ENCODE measurements at places on chromosomes 5 and 9.

DNA sequence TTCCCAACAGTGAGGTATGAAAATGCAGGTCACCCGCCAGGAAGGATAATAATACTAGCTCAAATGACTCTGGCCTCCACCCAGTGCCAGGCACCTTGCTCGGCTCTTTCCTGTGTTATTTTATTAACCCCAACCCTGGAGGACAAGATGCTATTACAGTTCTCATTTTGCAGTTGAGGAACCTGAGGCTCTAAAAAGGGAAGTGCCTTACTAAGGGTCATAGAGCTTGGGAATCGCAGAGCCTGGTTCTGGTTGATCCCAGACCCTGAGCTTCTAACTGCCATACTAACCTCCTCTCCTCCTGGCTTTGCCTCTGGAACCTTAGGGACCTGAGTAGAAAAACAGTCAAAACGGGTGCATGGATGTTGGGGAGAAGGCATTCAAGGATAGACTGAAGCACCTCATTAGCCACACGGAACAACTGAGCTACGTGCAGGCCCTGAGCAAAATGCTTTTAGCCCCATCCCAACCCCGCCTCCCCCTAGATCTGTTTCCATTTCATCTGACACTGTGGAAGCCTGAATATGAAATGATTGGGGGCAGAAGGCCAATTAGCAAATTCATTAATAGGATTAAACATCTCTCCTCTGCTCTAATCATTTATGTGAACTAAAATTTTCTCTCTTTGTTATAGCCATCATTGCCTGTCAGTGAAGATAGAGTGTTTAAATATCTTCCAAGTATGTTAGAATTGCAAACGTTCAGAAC, 7.9 kb downstream of the KCNIP1 start:
- no peak for DNase-seq

DNA sequence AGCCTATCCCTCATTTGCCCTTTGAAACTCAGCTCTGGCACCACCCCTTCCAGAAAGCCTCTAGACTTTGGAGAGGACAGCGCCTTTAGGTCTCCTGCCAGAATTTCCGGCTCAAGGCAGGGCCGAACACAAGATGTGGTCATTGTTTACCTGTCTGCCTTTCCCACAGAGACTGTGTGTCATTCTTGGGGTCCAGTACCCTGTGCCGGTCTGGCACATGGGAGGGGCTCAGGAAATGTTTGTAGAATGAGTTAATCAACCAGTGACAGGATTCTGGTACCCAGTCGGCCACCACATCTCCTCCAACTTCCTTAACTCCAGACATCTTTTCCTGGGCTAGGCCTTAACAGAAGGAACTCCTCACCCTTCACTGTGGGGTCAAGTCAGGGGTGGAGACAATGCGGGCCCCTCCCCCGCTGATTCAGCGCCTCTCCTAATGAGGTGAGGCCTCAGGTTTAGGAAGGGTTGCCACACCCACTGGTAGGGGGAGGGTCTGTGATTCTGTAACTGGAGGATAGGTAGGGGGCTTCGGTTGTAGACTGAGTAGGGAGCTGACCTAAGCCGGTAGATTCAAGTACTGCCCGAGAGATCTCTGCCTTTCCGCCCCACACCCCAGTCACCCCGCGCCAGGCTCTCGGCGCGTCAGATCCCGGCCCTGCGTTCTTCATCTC, 29.3 kb downstream of the PCDH1 start:
- DNase-seq = no peak

DNA sequence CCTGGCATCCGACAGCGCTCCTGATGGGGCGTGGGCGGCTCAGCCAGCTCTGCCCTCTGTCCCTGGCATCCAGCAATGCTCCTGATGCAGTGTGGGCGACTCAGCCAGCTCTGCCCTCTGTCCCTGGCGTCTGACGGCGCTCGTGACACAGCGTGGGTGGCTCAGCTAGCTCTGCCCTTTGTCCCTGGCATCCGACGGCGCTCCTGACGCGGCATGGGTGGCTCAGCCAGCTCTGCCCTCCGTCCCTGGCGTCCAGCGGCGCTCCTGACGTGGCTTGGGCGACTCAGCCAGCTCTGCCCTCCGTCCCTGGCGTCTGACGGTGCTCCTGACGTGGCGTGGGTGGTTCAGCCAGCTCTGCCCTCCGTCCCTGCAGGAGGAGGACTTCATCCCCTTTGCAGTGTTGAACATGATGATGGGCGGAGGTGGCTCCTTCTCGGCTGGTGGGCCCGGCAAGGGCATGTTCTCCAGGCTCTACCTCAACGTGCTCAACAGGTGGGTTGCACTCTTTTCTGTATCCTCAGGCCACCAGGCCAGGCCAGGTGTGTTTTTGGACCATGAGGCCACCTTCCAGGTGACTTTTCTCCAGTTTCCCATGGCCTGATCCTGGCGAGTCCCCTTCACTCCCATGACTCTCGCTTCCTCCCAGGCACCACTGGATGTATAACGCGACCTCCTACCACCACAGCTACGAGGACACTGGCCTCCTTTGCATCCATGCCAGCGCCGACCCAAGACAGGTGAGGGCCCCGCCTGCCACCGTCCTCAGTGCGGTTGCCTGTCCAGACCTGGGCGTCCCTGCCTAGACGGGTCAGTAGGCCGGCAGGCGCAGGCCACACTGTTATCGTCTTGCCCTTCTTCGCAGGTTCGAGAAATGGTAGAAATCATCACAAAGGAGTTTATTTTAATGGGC, 8.0 kb downstream of the PMPCA start:
- DNase-seq = no peak

- no peak for DNase-seq
Measured at GRCh38 chr5:83517072-83517687, 45.6 kb downstream of the VCAN start.

GRCh38 chr9:29021632-29022031, 1448.4 kb upstream of the C9orf72 start:
- DNase-seq = no peak

DNA sequence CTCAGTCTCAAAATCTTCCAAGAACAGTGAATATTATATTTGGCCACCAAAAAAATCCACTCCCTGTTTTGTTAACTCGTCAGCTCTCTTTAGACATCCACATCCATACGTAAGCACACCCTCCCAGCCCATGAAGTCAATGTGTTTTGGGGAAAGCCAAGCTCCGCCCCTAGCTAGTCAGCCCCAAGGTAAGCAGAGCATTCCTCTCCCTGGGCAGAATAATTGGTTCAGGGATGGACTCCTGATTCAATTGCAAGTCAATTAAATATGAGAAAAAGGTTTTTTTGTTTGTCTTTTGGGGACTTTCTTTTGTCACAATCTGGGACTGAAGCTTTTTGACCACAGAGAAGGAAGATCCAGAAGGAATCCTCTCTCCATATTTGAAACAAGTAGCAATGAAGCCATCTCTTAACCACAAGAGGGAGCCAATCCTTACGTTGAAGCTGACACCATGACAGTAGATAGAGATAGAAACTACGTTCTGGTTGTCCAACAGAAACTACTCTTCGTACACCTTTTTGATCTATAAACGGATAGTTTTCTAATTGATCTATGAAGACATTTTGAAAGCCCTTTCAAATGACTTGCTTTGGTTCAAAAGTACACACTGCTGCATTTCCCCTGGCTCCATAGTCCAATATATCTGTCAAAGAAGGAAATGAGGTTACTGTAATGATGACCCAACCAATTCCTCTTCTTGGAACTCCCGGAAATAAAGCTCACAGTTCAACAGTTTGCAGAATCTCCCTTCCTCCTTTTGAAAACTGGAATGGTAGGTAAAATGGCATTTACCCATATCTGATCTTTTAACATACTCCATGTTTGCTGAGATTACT, 166.4 kb downstream of the TLE1 start:
- DNase-seq = no peak

DNA sequence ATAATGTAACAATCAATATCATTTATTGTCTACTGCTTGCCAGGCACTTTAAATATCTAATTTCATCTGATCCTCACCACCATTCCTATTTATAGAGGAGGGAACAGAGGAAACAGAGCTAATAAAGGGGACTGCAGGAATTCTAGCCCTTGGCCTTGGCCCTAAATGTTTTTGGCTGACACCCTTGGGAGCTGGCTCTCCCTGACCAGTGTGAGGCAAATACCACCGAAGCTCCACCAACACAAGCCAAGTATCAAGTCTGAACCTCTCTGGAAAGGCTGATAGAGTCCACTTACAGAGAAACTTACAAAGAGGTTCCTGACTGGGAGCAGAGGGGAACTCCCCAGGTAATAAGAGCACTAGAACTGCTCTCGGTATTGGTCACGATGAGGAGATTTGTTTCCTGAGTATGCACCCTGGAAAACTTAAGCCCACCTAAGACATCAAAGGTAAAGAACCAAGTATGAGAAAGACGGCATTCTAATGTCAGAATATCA, 243.1 kb upstream of the PANK3 start:
- no peak for DNase-seq

DNA sequence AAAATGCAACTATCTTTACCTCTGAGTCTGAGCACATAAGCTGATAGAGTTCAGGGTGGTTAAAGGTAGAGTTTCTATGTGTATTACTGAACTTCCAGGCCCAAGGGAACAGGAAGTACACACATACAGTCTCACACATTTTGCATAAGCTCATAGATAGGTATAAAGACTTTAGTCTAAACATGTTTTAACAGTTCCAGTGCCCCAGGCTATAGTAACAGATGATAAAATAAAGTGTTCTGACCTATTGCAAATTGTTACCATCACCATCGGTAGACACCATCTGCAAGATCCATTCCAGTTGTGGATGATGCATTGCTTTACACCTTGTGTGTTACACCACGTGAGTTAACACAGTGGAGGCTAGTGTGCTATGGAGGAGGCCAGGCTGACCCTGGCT, 95.8 kb downstream of the TMEM174 start:
- DNase-seq = no peak

DNA sequence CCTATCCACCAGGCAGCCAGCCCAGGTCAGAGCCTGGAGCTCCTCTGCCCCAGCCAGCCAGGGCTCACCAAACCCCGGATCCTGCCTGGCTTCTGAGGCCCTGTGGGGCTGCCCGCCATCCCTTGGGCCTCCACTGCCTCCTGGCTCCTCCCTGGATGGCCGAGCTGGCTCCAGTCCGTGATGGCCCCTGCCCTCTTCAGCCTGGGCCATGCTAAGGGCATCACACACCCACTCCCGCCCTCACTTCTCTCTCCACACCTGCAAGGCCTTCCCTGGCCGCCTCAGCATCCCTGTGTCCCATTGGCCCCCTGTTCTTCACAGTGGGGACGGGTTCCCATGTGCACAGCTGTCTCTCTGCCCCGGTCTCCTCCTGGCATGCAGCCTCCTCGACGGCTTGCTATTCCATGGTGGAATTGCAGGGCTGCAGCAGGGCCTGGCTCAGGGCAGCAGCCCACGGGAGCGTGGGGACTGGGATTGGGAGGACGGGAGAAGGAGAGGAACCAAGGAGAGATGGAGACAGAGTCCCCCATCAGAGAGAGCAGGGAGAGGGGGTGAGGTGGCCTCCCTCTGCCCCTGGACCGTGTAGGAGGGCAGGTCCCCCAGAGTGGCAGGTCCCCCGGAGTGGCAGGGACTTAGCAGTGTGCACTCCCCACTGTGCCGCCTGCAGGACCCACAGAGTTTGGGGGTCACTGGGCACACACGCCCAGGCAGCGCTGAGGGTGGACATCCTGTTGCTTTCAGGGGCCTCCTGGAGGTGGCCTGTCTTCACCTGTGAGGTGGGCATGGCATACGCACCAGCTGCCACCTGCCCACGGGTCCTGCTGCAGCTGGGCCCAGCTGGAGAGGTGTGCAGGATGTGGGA, 16.7 kb upstream of the RNU6ATAC start:
- DNase-seq = no peak

GRCh38 chr9:132214027-132214622, 52.3 kb downstream of the NTNG2 start:
- no peak for DNase-seq

DNA sequence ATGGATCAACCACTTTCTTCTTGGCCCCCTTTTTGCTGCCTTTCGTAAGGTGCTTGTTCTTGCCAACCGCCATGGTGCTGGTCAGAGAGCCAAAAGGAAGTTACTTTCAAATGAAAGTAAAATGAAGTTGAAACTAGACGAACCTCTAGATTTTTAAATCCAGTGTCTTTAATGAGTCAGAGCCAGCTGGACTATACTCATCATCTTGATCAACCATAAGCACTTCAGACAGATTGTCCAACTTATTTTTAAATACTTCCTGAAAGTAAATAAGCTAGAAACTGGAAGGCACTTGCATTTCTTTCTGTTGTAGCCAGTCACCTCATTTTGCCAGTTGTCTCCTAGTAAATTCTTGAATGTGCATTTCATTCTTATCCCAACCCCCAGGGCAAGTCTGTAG, 48.9 kb downstream of the JMY start:
- no peak for DNase-seq

DNA sequence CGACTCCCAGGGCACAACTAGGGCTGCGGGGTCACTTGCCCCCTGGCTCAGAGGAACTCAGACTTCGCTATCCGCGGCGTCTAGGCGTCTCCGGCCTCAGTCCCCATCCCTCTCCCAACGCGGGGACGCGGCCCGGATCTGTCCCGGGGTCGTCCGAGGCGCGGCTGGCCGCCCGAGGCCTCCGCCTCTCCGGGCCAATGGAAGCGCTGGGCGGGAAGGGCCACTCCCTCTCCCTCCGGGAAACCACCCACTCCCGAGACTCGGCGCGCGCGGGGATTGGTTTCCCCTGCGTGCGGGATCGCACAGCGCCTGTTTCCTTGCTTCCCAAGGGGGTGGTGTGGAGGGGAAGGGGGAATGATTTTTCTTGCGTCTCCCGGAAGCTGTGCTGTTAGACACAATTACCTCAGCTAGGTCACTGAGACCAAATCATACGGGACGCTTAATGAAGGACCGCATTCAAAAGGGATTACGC, 38.3 kb downstream of the NR2F1 start:
- no peak for DNase-seq

DNA sequence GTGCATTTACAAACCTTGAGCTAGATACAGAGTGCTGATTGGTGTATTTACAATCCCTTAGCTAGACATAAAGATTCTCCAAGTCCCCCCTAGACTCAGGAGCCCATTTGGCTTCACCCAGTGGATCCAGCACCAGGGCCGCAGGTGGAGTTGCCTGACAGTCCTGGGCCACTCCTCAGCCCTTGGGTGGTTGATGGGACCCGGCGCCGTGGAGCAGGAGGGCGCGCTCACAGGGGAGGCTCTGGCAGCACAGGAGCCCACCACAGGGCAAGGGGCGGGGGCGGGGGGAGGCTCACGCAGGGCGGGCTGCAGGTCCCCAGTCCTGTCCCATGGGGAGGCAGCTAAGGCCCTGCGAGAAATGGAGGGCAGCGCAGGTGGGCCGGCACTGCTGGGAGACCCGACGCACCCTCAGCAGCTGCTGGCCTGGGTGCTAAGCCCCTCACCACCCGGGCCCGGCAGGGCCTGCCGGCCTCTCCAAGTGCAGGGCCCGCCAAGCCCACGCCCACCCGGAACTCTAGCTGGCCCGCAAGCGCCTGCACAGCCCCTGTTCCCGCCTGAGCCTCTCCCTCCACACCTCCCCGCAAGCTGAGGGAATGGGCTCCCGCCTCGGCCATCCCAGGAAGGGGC, 613.5 kb downstream of the TLE4 start:
- DNase-seq = no peak

GRCh38 chr5:95915999-95916686, 45.5 kb downstream of the ELL2 start:
- DNase-seq = no peak

DNA sequence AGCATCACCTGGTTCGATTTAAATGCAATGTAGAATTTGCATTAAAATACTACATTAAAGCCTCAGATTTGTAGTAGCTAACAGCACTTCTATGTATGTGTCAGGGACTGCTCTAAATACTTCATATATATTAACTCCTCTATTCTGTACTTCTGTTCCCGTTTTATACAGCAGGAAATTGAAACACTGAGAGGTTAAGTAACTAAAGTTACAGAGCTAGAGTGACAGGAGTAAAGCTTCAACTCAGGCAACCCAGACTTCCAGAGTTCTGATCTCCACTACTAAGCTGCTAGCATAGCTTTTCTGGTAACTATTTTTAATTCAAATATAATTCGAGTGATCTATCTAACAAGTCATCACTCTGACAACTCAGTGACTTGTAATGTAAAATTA, 619 bp upstream of the APC start:
- no peak for DNase-seq
